Substantia nigra (tissue), 51 donors: ENCODE measurements at places on chromosomes 4 and X.

DNA sequence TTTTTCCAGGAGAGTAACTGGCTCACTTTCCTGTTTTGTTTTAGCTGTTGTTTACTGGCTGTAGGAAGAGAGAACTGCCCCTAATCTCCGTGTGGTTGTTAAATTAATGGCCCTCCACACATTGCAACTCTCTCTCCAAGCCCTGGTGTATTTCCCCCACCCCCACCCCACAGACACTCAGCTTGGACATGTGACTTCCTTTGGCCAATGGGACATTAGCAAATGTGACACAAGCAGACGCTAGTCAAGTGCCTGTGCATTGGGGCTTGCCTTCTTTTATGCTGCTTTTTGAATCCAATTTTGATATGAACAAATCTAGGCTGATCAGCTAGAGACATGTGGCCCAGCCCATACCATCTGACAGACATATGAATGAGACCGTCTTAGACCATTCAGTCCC lies 59.6 kb upstream of the TAB3 start:
- DNase-seq: no peak

DNA sequence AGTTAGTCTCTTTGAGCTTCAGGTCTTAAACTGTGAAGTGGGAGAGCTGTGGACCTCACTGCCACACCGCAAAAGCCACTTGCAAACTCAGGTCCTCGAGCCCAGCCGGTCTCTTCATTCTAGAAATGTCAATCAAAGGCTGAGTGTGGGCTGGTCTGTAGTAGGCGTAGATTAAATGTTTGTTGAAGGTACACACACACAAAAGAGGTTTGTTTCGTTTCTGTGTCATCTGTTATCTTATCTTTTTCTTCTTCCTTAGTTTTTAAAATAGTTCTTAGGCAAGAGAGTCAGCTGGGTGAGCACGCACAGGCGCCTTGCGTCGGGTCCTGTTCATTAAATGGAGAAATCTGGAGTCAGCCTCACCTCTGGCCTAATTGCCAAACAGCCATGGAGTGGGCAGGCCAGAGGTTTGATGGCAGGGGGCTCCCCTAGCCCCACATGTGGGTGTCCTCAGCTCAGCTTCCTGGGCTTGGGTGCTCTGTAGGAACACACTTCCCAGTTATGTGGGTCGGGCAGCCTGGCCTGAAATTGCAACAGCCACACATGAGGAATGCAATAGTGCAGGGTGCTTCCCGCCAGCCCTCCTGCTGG lies 836 bp upstream of the PSAPL1 start:
- no peak for DNase-seq

DNA sequence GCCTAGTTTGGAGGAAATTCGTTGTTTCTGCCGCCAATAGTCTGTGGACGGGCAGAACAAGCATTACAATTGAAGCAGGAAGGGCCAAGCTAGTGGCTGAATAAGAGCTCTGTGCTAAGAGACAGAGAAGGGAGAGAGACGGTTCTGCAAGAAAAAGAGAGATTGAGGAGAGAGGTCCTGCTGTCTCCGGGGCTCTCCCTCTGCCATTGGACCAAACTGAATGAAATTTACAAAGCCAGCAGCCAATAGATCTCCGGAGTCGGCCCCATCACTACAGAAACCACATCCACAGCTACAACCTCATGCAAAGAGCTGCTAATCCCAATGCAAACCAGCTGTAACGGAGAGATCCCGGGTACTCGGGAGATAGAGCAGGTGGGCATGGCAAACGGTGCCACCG lies at the start of gene NLGN4X:
NLGN4X (minus strand) TSS at position 148 of the 400 bp plus-strand sequence. CDS start 77,401 bp downstream, outside the sequence.
- DNase-seq: no peak

GRCh38 chrX:635428-636090 lies 5.0 kb downstream of the SHOX start:
- no peak for DNase-seq

DNA sequence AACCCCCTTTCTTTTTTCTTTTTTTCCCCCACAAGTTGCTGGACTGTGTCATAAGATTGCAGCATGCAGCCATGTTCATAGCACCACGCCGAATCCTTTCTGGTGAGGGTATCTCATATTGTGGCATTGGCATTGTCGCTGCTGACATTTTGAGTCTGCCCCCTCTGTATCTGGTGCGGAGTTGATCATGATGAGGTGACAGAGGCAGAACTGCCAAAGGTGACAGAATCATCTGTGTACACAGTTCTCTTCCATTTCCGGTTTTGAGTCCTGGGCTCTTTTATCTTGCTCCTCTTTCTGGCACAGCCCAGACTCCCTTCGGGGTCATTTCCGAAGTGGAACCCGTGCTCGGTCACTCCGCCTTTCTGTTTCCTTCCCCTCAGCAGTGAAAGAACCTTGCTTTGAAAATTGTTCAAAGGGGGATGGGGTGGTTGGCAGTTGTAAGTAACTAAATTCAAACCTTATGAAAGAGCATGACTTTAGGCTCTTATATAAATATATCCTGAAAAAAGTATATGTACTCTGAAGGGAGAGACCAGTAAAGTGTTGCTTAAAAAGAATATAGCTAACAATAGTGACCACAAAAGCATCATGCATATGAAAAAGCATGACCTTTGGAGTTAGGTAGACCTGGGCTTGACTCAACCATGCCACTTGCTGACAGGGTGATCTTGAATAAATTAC lies 55.0 kb upstream of the BMP2K start:
- DNase-seq: no peak
